ENCODE measurements at places on chromosomes 13 and 19.

DNA sequence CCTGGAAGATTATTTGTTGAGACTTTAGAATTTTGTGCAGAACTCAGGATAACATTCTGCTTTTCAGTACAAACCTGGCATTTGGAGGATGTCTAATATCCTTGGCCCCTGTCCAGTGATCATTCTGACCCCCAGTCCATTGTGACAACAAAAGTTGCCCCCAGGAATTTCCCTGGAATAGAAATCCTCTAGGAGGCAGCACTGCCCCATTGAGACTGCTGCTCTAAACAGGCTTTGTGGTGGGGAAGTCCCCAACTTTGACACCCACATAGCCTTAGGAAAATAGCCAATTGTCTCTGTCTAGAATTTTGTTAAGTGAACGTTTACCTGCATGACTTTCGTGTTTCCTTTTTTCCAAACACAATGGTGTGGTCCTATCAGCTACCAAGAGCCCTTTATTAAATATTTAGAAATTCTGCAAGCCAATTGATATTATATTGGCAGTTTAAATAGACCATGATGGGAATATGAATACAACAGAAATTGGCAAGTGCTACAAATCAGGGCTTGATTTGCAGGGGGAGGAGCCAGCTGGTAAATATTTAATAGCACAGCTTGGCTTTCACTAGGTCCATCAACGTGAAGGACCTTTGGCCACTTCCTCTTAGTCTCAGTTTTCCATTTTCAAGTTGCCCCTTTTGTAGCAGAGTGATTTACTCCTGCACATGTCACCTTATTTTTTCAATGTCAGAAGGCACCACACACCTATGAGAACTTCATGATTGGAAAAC lies 451.7 kb downstream of the EFNB2 start:
- DNase-seq = no peak

GRCh38 chr13:66461021-66461420 lies 769.1 kb downstream of the PCDH9 start:
- DNase-seq = no peak

GRCh38 chr13:96621634-96622183 lies 372.6 kb downstream of the OXGR1 start:
- DNase-seq = no peak

GRCh38 chr19:50383001-50383851 lies 921 bp upstream of the POLD1 start:
- no peak for DNase-seq

- no peak for DNase-seq
These were observed 3.7 kb upstream of the C2CD4C start for GRCh38 chr19:412356-413355.

GRCh38 chr19:5667751-5668271 lies 12.5 kb downstream of the MICOS13 start:
- DNase-seq = no peak

DNA sequence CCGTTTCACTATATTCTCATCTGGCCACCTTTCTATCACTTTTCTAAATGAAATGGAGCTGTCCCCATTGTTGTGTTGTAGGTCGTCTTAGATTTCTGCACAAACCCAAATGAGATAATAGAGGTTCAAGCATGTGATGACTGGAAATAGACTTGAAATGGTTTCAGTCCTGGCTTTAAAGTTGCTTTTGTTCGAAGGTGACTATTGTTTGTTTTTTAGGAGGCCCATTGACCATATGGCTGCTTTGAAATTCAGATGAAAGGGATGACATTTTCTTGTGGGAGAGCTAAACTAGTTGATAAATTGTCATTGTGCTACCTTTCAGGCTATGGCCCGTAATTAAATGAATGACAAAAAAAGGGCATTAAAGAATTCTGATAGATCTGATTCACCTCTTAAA lies 583.7 kb downstream of the GPC6 start:
- DNase-seq = no peak

- DNase-seq = no peak
These were observed 42.4 kb upstream of the USE1 start for GRCh38 chr19:17172624-17173345.

DNA sequence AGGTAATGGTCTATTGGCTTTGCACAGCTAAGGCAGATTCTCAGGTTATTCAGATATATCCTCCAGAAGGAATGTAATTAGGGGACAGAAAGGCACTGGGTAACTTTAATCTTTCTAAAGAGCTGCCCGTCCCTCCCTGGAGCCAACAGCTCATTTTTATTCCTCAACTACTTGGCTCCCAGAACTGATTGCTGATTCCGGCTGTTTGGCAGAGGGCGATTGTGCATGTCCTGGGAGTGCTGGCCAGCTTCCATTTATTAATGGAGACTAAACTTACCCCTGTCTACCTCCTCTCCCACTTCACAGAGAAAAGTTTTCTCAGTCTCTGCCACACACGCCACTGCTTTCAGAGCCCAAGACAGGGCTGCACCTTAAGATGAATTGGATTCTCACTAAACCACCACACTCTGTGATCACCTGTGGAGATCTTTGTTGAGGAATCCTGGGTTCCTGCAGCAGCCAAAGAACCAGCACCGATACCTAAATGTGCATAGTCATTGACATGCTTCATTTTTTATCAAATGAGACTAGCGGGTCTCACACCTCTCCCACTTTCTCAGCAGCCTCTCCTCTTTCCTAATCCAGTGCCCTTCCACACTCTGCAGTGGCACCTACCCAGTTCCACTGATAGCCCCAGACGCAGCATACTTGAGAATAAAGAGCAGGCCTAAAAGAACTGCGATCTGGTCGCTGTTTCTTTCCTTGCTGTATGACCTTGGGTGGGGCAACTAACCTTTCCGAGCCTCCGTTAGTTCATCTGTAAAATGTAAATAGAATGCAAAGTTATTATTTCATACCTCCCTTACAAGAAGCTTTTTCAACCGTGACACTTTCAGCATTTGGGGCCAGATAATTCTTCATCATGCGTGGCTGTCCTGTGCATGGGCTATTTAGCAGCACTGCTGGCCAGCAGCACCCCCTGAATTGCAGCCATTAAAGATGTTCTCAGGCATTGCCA lies 648.7 kb downstream of the UQCRFS1 start:
- DNase-seq = no peak

DNA sequence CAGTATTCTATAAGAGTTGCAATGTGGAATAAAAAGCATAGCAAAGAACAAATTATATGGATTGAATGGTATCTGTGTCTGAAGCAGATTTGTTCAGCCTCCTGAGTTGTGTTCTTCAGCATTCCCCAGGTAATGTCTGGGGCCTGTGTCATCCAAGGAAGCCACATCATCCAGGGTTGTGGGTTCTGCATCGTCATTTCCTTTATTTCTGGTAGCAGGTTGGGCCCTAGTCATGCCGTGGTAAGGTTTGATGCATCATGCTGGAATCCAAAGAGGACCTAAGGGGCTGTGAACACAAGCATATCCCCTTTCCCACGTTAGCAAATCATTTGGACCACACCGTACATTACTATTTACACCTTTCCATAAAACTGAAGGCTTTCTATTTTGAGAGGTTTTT lies 131.0 kb upstream of the ZNF91 start:
- DNase-seq = no peak

GRCh38 chr13:103517066-103517767 lies 451.0 kb upstream of the SLC10A2 start:
- no peak for DNase-seq

DNA sequence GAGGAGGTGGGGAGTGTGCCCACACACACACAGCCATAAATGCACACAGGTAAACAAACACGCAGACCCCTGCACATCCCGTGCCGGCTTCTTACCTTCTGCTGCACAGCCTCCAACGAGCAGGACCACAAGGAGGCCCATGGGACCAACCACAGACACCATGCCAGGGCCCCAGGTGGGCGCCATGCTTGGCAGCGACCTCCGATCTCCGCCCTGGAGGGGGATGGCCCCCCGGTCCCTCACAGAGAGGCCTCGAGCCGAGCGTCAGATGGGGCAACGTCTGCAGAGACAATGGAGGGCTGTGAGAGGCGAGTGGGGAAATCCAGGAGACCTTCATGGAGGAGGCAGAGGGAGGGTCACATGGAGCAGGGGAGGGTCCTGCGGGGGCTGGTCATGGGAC lies 54.7 kb downstream of the PTPRS start:
- no peak for DNase-seq

DNA sequence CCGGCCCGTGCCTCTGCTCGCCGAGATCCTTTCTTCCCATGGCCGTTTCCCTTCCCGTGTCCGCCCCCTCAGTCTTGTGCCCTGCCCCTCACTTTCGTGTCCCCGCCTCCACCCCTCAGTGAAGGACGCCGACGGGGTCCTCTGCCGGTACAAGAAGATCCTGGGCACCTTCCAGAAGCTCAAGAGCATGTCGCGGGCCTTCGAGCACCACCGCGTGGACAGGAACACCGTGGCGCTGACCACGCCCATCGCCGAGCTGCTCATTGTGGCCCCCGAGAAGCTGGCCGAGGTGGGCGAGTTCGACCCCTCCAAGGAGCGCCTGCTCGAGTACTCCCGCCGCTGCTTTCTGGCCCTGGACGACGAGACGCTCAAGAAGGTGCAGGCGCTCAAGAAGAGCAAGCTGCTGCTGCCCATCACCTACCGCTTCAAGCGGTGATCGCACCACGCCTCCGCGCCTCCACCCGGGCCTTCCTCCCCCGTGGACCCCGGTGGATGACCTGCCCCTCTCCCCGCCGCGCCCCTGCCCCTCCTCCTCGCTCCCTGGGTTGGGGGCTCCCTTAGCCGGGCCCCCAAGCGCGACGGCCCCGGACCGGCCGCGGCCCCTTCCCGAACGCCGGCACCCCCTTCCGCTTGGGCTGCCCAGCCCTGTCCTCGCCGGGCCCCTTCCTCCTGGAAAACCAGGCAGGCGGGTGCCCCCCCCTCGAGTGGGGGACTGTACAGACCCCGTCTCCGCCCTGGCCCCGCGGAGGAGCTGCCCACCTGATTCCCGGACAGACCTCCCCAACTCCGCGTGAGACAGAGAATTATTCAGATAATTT lies 2.3 kb upstream of the U2AF2 start:
- no peak for DNase-seq

DNA sequence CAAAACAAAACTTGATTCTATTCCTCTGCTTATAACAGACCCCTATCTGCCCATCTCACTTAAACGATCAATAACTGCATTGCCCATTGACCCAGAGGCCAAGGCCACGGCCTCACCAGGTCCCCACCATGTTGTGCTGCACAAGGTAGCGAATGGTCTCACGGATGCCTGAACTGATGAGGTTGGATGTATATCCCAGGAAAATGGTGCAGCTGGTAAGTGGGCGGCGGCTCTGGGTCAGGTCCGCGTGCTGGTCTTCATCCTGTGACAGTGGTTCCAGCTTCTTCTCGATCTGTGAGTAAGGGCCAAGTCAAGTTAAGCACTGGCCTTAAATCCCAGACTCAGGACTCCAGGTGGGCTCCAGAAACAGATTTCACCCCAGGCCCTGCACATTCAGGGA lies 1.6 kb downstream of the DHPS start:
- no peak for DNase-seq

DNA sequence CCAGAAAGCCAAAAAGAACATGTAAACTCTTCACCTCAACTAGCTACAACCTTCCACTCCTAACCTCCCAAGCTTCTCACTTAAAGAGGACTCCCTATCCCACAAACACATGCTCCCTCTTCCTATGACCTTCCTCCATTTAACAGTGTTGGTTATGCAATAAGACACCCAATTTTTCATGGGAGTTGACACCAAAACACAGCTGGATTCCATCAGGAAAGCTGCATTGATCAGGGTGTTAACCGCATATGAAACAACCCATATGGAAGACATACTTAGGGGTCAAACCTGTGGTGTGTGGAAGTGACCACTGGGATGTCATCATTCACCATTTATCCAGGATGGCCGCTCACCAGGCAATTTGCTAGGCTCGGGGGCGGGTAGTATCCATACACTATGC lies 21.9 kb downstream of the ZNF473 start:
- DNase-seq = no peak

- DNase-seq = no peak
These were observed 24.1 kb upstream of the WDR18 start for GRCh38 chr19:960020-960419.

GRCh38 chr19:7159105-7159933 lies 89.8 kb downstream of the ZNF557 start:
- no peak for DNase-seq

GRCh38 chr13:75195495-75196146 lies 286.3 kb downstream of the TBC1D4 start:
- no peak for DNase-seq

DNA sequence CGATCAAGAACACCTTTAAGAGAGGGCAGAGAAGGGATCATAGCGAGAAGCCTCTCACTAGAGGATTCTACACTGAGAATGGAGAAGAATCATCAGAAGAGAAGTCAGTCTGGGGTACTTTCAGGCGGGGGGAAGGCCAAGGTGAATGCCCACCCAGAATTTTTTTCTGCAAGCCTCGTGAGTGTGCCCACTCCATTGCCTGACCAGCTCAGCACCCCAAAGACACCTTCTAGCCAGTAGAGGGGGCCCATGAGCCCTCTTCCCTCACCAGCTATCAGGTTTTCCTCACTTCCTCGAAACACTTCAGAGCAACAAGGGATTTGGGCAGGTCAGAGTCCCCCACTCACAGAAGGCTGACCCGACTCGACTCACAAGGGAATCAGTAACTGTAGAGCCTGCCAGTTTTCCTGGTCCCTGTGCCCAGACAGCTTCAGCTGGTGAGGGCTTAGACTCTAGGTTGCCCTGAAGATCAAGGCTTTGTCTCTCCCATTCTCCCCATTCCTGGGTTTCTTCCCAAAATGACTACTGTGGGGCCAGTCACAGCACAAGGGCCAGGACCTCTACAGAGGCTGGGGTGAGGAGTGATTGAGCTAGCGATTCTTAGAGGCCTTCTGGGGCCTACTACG lies 18.4 kb downstream of the NLRP13 start:
- no peak for DNase-seq

- DNase-seq = no peak
These were observed 9.7 kb upstream of the ZNF709 start for GRCh38 chr19:12494260-12494860.

DNA sequence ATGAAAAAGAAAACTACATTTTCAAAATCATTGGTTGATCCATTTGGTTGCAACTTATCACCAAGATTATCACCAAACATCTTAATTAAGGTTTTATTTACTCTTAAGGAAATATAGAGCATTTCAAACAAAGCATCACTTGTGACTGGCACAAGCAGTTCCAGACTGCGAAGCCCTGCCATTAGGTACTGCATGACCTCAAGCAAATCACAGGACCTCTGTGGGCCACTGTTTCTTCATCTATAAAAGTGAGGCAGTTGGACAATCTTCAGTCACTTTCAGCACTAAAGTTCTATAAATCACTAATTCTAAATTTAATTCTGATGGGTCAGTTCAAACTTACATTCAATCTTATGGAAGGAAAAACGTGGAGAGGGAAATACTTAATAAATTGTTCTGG lies 2.0 kb downstream of the ELF1 start:
- no peak for DNase-seq
